ENCODE measurements at places on chromosomes 16 and 17.
A peak's percentile ranks its signal among the peaks of the same experiment; 100 is the strongest.

GRCh38 chr17:75749545-75750389, 15.2 kb downstream of the GALK1 start:
- peak; percentile 55 for DNase-seq

- DNase-seq, result no peak
Measured at GRCh38 chr16:3223913-3224515, 10.9 kb downstream of the ZNF200 start.

DNA sequence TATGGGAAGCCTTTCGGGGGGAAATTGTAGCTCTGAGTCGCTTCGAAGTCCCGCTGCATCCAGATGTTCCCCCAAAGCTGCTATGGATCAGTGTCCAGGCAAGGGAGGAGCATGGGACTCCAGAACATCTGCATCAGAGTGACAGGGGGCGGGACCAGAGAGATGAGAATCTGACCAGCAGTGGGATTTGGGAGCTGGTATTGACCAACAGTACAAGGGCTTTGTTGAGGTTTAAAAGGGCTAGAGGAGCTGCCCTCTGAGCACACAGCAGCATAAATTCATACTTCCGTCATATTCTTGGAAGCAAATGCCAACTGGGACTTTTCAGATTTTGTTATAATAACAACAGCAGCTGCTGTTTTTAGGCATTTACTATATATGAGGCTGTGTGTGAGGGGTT, 10.6 kb downstream of the RBFOX1 start:
- DNase-seq, result no peak

DNA sequence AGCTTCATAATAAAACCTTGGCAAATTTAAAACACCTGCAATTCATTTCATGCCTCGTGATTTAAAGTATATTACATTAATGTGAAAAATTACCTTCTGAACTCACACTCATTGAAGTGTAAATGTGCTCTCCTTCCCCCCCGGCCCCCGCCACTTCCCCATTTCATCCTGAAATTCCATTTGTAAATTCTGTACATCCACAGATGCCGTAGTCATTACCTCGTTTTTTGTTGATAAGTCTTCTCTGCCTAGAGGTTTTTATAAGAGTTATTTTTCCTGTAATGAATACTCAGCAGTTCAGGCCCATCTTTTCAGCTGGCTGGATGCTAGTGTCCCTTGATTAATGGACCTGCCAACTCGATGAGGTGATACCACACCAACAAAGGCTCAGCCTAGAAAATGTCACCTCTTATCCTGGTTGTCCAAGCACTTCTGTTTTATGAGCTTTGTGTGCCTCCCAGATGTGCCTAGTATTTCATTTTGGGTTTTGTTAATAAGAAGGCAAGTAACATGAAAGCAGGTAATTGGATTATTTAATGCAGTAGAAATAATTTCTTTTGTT, 64.8 kb upstream of the KIFC3 start:
- peak; percentile 61 for DNase-seq

DNA sequence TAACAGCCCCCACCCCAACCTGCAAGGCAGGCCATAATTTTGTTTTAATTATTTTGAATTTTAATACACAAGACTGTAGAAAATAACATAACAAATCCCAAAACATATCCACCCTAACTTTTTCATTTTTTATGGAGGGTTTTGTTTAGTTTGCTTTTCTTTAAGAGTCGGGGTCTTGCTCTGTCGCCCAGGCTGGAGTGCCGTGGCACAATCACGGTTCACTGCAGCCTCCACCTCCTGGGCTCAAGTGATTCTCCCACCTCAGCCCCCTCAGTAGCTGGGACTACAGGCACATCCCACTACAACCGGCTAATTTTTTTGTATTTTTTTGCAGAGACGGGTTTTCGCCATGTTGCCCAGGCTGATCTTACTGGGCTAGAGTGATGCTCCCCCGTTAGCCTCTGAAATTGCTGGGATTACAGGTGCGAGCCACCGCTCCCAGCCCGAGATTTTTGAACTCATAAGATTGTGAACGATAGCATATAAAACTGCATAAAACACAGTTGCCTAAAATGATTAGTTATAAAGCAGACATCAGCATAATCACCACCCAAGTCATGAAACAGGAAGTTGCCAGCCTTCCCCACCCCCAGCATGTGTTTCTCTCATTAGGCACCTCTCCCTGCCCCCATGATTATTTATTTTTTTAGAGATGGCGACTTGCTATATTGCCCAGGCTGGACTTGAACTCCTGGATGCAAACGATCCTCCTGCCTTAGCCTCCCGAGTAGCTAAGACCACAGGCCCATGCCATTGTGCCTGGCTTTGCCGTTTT, 13.6 kb upstream of the DOC2B start:
- no peak for DNase-seq

GRCh38 chr17:10192972-10193371, 5.4 kb downstream of the GAS7 start:
- DNase-seq, result no peak

GRCh38 chr16:47978491-47979163, 177.2 kb downstream of the ABCC12 start:
- no peak for DNase-seq

DNA sequence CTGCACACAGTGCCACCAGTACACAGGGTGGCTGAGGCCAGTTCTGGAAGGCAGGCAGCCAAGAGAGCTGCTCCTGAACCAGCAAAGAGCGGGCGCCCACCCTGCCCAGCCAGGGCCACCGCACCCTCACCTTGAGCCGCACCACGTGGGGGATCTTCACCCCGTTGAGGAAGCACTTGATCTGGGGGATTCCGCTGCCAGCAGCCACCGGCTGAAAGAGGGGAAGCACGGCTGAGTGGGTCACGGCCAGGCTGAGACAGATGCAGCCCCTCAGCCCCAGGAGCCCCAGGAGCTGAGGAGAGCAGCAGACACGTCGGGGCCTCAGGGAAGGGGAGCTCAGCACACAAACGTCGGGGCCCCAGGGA, 14.6 kb upstream of the CCDC154 start:
- DNase-seq, result no peak

DNA sequence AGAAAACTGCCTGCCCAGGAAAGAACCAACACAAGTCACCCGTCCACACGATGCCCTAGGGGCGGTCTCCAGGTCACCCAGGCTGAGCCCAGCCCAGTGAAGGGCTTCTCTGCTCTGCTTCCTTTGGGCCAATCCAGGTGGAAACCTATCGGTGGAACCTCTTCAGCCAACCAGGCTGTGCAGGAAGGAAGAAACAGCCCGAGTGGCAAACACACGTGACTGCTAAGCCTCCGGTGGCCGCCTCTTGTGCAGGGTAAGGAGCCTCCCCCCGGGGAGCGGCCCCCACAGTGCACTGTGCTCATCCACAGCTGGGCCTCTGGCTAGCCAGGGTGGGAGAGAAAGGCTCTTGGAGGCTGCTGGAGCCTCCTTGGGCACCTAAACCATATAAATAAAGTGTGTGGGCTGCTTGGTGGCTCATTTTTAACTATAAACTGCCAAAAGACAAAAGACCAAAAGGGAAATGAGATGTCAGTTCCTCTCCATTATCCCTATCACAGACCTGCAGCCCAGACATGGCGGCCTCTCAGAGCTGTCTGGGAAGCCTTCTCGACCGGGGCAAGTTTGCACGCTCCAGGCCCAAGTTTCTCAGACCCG, 2.4 kb downstream of the RTN4RL1 start:
- DNase-seq, result no peak

DNA sequence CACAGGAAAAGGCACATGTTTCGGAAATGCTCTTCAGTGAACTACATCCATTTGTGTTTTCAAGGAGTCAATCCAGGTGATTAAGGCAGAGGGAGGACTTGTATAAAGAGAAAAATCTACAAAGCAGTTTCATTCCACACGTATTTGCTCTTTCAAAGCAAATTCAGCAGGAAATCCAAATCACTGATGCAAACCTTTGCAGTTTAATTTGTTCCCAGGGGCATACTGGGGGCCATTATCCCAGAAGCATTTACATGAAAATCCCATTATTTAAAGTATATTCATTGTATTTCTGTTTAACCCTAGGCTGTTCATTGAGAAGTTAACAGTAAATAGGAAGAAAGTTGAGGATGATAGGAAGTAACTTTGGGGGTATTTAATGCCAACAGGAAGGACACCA, 147.9 kb downstream of the PMP22 start:
- DNase-seq, result no peak

DNA sequence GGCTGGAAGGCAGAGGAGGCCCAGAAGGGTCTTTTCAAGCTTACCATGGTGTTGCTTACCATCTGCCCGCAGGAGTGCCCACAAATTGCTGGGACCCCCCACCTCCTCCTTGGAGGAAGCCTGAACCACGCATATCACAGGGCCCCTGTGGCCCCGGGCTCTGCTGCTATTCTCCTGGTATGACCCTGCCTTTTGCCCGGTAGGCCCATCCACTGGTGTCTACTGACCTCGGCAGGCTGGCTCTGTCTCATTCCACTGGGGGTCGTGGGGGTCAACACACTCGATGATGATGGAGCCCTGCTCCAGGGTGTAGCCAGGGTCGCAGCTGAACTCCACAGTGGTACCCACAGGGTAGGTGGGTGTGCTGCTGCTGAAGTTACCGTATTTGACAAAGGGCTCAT, 8.2 kb upstream of the PHF12 start:
- DNase-seq, result no peak

DNA sequence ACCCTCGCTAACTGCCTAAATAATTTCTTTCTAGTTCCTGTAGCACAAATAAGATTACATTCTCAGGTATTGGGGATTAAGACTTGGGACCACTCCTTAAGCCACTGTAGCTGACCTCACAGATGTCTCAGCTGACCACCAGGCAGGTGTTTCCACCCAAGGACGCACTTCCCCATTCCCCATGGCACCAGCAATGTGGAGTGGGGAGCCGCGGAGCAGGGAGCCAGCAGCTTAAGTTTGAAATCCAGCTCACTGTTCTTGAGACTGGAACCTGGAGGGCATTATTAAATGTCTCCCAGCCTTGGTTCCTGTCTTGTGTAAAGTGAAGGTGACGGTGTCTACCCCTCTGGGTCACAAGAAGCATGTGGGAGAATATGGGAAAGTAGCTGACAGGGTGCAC, 249.4 kb upstream of the CACNG5 start:
- DNase-seq, result no peak

DNA sequence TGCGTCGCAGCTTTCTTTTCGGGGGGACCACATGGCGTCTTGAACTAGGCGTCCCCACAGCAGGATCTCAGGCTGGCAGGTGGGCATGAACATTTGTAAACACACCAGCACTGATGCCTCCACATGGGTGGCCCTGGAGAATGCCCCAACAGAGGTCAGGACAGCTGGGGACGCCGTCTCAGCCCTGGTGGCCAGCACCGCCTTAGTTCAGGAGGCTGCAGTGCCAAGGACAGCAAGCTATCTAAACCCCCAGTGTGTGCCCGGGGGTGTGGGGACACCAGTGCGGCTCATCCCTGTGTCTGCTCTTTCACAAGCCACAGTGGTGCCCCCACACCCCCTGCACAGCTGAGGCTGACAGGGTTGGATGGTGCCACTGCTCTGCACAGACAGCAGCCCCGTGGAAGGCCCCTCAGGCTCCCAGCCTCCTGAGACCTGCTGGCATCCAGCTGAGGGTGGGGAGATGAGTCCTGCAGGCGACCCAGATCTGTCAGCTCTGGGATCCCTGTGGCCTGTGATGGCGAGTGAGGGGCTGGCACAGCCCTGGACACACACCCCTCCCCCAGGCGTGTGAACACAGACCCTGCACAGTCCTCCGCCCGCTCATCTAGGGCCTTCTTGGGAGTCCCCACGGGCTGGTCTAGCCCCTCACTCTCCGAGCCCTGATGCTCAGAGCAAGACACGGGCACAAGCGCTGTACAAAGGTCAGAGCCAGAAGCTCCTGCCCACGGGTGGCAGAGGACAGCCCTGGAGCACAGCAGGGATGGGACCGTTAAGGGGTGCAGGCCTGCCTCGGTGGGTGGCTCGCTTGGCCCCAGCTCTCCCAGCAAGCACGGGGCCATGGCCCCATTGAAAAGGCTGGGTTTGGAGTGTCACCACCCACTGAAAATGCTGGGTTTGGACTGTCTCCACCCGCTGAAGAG, 10.7 kb downstream of the FSCN2 start:
- DNase-seq, result no peak
